ENCODE measurements at places on chromosomes 5 and 9.

- H3K4me3 ChIP-seq, result no peak overlapping the region
- H3K27me3 ChIP-seq, result peaks cover 23% of the 10 kb centered on the region
- DNase-seq, result no peak
These were observed 194.5 kb downstream of the TRIO start for GRCh38 chr5:14337593-14337992.

DNA sequence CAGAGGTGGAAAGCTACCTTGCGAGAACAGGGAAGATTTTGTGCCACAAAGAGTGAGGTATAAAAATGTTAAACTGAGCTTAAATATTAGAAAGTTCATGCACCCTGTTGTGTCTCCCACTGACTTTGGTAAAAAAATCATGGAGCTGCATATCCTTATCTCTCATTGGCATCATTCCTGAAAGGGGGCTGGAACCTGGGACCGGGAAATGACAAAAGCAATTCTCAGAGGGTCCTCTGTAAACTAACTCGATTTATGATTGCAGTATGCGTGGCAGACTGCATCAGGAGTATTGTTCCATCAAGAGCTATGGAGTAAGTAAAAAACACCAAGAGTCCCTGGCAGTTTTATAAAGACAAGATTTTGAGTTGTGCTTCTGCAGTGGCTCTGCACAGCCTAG is 148.8 kb downstream of the DCP2 start:
- no peaks in the 10 kb centered on the region for H3K4me1 ChIP-seq
- no peaks in the 10 kb centered on the region for H3K36me3 ChIP-seq
- no peaks in the 10 kb centered on the region for H3K27me3 ChIP-seq
- no peak overlapping the region for H3K4me3 ChIP-seq
- no peak overlapping the region for H3K27ac ChIP-seq

- no peaks in the 10 kb centered on the region for H3K4me1 ChIP-seq
- no peak for DNase-seq
- no peak overlapping the region for H3K27ac ChIP-seq
- H3K4me3 ChIP-seq, result no peak overlapping the region
These were observed 237.6 kb downstream of the NNT start for GRCh38 chr5:43840424-43841125.

GRCh38 chr9:3954331-3955304 is 345.2 kb downstream of the GLIS3 start:
- H3K27me3 ChIP-seq, result peaks cover 9% of the 10 kb centered on the region
- H3K4me3 ChIP-seq, result no peak overlapping the region
- H3K4me1 ChIP-seq, result no peaks in the 10 kb centered on the region
- no peak for DNase-seq
- no peak overlapping the region for H3K27ac ChIP-seq

DNA sequence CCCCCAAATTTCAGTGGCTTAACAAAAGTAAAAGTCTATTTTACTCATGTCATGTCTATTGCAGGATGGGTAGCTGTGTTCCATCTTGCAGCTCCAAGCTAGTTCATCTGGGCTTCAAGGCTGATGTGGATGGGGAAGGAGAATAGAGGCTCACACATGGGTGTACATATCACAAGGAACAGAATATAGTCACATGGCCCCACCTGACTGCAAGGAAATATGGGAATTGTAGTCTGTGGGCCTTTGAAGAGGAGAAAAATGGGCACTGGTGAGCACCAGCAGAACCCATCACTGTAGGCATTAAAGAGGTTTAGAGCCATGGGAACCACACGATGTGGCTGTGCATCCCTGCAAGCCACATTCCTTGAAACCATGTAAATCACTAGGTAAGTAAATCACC is 17.9 kb upstream of the TRIO start:
- no peak for DNase-seq
- H3K36me3 ChIP-seq, result no peaks in the 10 kb centered on the region
- no peak overlapping the region for H3K4me3 ChIP-seq
- peaks cover 6% of the 10 kb centered on the region for H3K27me3 ChIP-seq
- no peaks in the 10 kb centered on the region for H3K4me1 ChIP-seq

DNA sequence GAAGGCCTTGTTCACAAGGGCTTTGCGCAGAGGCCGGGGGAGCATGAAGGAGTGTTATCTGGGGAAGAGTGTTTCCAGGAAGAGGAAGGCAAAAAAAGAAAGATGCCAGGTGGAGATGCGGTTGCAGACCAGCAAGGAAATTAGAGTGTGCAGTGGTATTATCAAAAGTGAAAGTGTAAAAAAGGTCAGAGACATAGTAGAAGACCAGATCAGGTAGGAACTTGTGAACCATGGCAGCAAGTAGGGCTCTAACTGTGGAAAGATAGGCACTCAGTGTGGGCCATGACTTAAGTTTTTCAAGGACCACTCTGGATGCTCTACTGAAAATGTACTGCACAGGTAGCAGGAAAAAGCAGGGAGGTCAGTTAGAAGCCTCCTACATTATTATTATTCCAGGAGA is 90.1 kb upstream of the SPOCK1 start:
- peaks cover 37% of the 10 kb centered on the region for H3K27me3 ChIP-seq
- no peak overlapping the region for H3K27ac ChIP-seq
- no peak overlapping the region for H3K4me3 ChIP-seq
- no peak for DNase-seq
- peaks cover 4% of the 10 kb centered on the region for H3K4me1 ChIP-seq

GRCh38 chr9:87609486-87609885 is 111.8 kb downstream of the DAPK1 start:
- no peak overlapping the region for H3K27ac ChIP-seq
- H3K4me1 ChIP-seq, result no peaks in the 10 kb centered on the region
- no peaks in the 10 kb centered on the region for H3K36me3 ChIP-seq
- no peak overlapping the region for H3K4me3 ChIP-seq
- peaks cover 19% of the 10 kb centered on the region for H3K27me3 ChIP-seq
- no peak for DNase-seq

GRCh38 chr5:167156446-167156845 is 1135.0 kb upstream of the WWC1 start:
- H3K27ac ChIP-seq, result no peak overlapping the region
- DNase-seq, result no peak
- no peaks in the 10 kb centered on the region for H3K4me1 ChIP-seq
- H3K27me3 ChIP-seq, result no peaks in the 10 kb centered on the region
- H3K36me3 ChIP-seq, result no peaks in the 10 kb centered on the region

DNA sequence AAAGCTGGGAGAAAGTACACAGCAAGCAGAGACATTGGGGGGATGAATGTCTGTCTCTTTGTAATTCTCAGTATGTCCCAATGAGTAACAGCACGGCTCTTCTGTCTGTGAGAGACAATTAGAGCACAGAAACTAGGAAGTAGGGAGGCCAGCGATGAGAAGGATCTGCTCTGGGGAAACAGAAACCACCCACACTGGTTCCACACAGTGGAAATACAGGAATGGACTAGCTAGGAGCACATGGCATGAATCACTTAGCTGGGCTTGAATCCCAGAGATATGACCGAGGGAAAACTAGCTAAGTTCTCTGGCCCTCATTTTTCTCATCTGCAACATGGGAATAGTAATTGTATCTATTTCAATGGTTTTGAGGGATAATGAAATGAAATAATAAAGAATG is 895.9 kb downstream of the TLE4 start:
- no peak for DNase-seq
- no peaks in the 10 kb centered on the region for H3K4me1 ChIP-seq
- no peaks in the 10 kb centered on the region for H3K27me3 ChIP-seq
- H3K4me3 ChIP-seq, result no peak overlapping the region

GRCh38 chr9:37632479-37632878 is 18.3 kb upstream of the FRMPD1 start:
- H3K27me3 ChIP-seq, result peaks cover 20% of the 10 kb centered on the region
- no peak for DNase-seq
- no peak overlapping the region for H3K27ac ChIP-seq
- no peaks in the 10 kb centered on the region for H3K36me3 ChIP-seq
- H3K4me3 ChIP-seq, result no peak overlapping the region

DNA sequence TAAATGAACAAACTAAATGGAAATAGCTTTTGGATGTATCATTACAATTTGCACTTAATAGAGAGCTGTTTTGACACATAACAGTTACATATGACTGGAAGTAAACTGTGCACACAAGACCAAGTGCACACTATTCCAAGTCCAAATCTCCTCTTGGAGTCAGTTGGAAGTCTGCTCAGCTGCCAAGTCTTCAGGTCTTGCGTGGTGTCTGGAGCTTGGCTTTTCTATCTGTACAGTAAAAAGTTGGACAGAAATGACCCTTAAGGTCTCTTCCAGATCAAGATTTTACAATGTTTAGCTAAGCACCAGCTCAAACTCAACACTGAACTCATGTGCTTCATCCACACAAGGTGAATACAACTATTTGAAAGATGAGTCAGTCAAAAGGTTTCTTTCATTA is 456.9 kb downstream of the RASEF start:
- H3K27ac ChIP-seq, result no peak overlapping the region
- DNase-seq, result no peak

DNA sequence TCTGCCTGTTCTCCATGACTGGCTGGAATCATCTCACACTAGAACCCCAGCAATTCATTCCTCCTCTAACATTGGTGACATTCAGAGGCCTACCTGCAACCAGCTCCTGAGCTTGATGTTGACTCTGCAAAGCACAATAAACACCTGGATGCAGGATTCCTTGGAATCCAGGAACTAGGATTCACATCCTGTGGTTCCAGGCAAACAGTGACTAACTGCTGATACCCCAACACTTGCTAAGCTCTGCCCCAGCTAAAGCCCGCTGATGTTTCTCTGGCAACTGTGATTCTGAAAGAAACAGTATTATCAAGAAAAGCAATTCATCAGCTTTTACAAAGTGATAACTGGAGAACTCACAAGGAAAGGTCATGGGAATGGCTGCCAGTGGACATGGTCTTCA is 29.2 kb downstream of the SUSD1 start:
- no peaks in the 10 kb centered on the region for H3K4me1 ChIP-seq
- H3K27me3 ChIP-seq, result no peaks in the 10 kb centered on the region
- peaks cover 17% of the 10 kb centered on the region for H3K36me3 ChIP-seq
- no peak overlapping the region for H3K27ac ChIP-seq
- DNase-seq, result no peak

GRCh38 chr5:174414315-174414710 is 310.1 kb upstream of the MSX2 start:
- no peak overlapping the region for H3K27ac ChIP-seq
- DNase-seq, result no peak
- H3K36me3 ChIP-seq, result no peaks in the 10 kb centered on the region
- H3K4me1 ChIP-seq, result peaks cover 9% of the 10 kb centered on the region
- no peaks in the 10 kb centered on the region for H3K27me3 ChIP-seq

- no peaks in the 10 kb centered on the region for H3K36me3 ChIP-seq
- no peak overlapping the region for H3K27ac ChIP-seq
- H3K4me1 ChIP-seq, result no peaks in the 10 kb centered on the region
- no peak overlapping the region for H3K4me3 ChIP-seq
- DNase-seq, result no peak
These were observed 1217.9 kb upstream of the ACO1 start for GRCh38 chr9:31166516-31166915.

DNA sequence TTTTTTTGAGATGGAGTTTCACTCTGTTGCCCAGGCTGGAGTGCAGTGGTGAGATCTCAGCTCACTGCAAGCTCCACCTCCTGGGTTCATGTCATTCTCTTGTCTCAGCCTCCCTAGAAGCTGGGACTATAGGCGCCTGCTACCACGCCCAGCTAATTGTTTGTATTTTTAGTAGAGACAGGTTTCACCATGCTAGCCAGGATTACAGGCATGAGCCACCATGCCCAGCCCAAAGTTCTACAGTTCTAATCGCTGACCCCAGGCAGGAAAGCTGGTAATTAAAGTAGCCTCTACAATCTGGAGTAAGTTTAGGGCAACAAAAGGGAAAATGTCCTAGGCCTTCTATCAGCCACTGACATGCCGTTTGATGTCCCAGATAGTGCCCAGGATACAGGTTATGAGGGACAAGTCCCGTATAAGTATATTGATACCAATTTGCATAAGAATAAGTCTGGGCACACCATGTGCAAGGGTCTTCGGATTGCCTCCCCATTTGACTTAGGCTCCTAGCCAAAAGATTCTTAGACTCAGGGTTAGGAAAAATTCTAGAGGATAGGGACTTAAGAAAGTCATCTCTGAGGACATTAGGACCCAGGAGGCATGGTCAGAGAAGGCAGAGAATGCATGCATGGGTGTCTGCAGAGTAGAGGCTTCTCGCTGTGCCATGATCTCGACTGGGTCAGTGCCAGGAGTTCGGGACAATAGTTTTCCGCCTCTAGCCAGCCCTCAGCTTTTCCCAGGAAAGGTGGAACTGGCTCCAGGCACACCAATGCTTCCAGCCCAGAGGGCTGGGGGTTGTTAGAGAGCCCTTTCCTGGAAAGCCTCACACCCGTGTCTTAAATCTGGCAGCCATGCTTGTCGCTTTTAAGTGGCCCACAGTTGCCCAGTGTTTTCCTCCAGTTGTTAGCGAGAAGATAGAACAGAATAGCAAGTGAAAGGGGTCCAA is 1111.1 kb downstream of the TAF11L14 start:
- H3K36me3 ChIP-seq, result peaks cover 16% of the 10 kb centered on the region
- peak overlapping the region; percentile 94 for H3K4me3 ChIP-seq
- peak; percentile 23 for DNase-seq

DNA sequence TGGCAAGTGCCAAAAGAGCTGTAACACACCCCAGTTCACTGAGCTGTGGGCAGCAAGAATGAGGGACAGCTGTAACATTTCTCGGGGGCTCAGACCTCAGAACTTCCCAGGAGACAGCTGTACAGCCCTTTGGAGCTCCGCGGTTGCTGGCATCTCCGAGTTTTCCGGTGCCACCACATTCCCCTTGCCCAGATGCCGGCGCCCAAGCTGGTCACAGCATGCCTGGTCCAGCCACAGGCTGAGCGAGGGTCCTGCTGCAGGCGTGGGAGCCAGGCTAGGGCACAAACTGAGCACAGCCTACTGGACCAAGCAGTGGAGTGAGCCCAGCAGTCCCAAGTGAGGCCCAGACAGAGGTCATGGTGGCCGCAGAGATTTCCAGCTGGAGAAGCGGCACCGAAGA is 797.7 kb upstream of the EDIL3 start:
- H3K4me3 ChIP-seq, result no peak overlapping the region
- no peaks in the 10 kb centered on the region for H3K27me3 ChIP-seq
- H3K36me3 ChIP-seq, result no peaks in the 10 kb centered on the region
- H3K27ac ChIP-seq, result no peak overlapping the region

DNA sequence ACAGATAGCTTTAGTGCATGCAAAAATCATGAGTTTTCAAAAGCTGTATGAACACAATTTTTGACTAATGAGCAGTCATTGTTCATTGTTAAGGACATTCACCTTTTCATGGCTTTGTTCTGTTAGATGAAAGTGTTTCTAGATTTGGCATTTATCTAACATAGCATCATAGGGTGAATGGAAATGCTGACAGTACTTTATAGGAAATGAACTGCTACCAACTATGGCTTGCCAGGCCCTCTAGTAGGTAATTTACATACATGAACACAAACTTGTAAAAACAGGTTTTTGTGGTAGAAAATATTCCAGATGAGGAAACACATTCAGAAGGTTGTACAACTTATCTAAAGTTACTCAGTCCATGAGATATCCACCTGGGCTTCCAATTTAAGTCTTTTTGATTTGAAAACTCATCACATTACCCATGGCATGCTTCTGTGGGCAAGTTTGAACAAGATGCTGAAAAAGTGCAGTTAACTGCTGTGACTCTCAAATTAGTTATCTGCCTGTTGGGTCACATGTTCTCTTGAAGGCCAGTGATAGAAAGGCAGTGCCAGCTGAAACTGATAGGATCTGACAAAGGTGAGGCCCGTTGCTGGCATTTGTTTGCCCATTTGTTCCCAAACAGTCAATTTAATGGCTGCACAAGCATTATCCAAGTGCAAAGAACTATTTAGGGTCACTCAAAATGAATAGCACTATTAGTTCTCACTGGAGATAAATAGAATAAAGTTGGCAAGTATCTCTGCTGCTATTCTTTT is 399.1 kb downstream of the MAN2A1 start:
- no peaks in the 10 kb centered on the region for H3K4me1 ChIP-seq
- no peaks in the 10 kb centered on the region for H3K36me3 ChIP-seq
- H3K27ac ChIP-seq, result no peak overlapping the region
- H3K4me3 ChIP-seq, result no peak overlapping the region
- no peak for DNase-seq

- H3K27me3 ChIP-seq, result no peaks in the 10 kb centered on the region
- H3K27ac ChIP-seq, result no peak overlapping the region
- no peaks in the 10 kb centered on the region for H3K36me3 ChIP-seq
- no peaks in the 10 kb centered on the region for H3K4me1 ChIP-seq
- DNase-seq, result peak; percentile 46
These were observed 104.2 kb downstream of the PPARGC1B start for GRCh38 chr5:149834246-149834855.

Measured in effector memory CD8-positive, alpha-beta T cell (primary cell).